ENCODE measurements at places on chromosomes 11 and 22.

DNA sequence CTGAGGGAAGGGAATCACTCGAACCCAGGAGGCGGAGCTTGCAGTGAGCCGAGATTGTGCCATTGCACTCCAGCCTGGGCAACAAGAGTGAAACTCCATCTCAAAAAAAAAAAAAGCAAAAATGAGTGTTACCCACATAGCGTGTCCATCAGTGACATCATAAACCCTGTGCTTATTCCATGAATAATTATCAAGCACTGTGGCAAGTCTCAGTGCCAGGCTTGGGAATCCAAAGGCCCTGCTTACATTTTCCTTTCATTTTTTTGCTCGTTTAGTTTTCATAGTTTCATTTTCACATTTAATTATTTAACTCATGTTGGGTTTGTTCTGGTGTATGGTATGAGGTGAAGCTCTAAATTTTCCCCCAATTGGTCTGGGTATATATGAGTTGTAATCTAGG lies 46.5 kb downstream of the NEU3 start:
- DNase-seq, result no peak

- no peak for DNase-seq
Observed at GRCh38 chr22:21673534-21674321, 7.9 kb downstream of the PPIL2 start.

- peak; percentile 74 for DNase-seq
Observed at GRCh38 chr11:65919573-65920371, 546 bp downstream of the DRAP1 start.

GRCh38 chr11:95132956-95133355 lies 43.3 kb downstream of the ENDOD1 start:
- DNase-seq, result no peak

GRCh38 chr11:2091112-2091746 lies 48.0 kb downstream of the IGF2 start:
- no peak for DNase-seq

DNA sequence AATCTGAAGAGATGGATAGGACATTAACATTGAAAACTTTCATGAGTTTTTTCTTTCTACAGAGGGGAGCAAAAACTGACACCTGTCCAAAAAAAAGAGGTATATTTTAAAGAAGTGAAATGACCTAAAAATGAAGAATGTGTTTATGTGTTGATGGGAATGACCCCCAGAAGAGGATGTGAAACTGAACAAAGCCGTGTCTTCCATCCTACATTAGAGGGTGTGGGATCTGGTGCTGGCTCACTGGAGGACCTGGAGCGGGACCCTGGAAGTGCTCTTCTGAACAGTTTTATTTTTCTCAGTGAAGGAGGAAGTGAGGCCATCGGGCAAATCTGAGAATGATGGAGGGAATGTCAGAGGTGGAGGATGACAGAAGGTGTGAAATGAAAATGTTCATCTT lies 470.1 kb downstream of the NTM start:
- no peak for DNase-seq

DNA sequence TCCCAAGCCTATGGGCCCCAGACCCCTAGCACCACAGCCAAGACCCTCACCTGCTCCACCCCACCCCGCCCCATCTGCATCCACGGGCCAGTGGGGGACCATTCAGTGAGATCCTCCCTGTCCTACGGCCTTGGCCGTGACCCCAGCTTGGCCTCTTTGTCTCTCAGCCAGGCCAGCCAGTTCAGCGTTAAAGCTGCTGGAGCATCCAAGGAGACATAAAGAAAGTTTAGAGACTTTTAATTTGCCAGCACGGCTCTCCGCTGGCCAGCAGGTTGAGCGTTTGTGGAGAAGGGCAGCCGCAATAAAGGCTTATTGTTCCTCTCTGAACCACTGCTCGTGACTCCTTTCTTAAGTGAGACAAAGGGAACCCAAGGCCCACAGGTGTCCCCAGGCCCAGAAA lies 49.3 kb upstream of the LMO1 start:
- no peak for DNase-seq

DNA sequence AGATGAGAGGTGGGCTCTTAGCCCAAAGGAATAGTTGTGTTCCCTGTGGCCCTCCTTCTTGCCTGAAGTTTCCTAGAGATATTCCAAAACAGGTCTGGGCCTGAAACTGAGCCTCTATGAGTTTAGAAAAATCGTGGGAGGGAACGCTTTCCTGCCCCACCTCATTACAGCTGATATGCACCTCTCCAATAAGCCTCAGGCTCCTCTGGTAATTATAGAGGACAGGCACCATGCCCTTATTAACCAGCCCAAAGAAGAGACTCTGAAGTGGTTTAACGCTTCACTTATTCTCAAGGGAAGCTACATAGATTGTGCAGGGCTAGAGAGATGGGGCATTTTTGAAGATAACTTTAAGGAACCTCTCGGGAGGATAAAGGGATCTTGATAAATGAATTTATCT lies 3.4 kb upstream of the MPZL2 start:
- no peak for DNase-seq
